ENCODE measurements at places on chromosomes 3 and 15. TPM values are rescaled to one million over a fixed set of nuclear protein-coding genes. Genes with fewer than 3 reads are reported as not detected.

Gene SKIL
- 32.4 TPM for total RNA-seq

Gene GPR176
- total RNA-seq: 6.3 TPM

Gene COL6A5
- total RNA-seq: not detected

Gene SYNPR
- total RNA-seq: not detected

Gene ASB14
- not detected for total RNA-seq

Gene PSMA4
- 86.6 TPM for total RNA-seq

Gene SLC28A1
- 0.52 TPM for total RNA-seq

Gene ZSCAN29
- total RNA-seq: 28.7 TPM

Gene TTC21A
- total RNA-seq: 1.0 TPM

Gene SERINC4
- under 0.01 TPM for total RNA-seq

Gene SCN5A
- total RNA-seq: 1.6 TPM

Gene NMB
- total RNA-seq: 0.52 TPM

Gene TEX55
- total RNA-seq: not detected

Gene REC114
- not detected for total RNA-seq

Gene LINGO1
- total RNA-seq: 3.7 TPM

Gene C2CD4A
- total RNA-seq: not detected

Gene CFAP161
- 5.7 TPM for total RNA-seq

Gene UBE2E2
- 115 TPM for total RNA-seq

Gene OR4F6
- not detected for total RNA-seq

Gene GOLGA6L2
- total RNA-seq: not detected

Gene EID1
- total RNA-seq: 91.3 TPM

Gene PLA2G4D
- not detected for total RNA-seq

Gene FAIM
- total RNA-seq: 12.5 TPM

Gene AADACL2
- total RNA-seq: not detected

Gene FGF12
- 2.1 TPM for total RNA-seq

Gene ALDH1A3
- total RNA-seq: 15.7 TPM

Gene ALPK3
- total RNA-seq: 33.4 TPM

Gene EPHA6
- total RNA-seq: 0.52 TPM

Gene ITIH4
- 4.2 TPM for total RNA-seq

Gene CTXN2
- total RNA-seq: not detected

Gene AP3B2
- not detected for total RNA-seq

Gene MTHFS
- total RNA-seq: 8.4 TPM

Gene CERS3
- total RNA-seq: 0.52 TPM

Gene CLDN16
- under 0.01 TPM for total RNA-seq

Gene ANO10
- total RNA-seq: 25.1 TPM

Gene LRRN1
- 19.8 TPM for total RNA-seq

Gene GOLGA6A
- 1.0 TPM for total RNA-seq

Gene SOX2
- total RNA-seq: under 0.01 TPM

Gene HCLS1
- total RNA-seq: 9.4 TPM

Gene CPOX
- 13.6 TPM for total RNA-seq

Gene CYP1A1
- not detected for total RNA-seq

Gene SPTBN5
- 1.0 TPM for total RNA-seq

Gene MUC13
- total RNA-seq: not detected

Gene NCKIPSD
- 3.1 TPM for total RNA-seq

Gene TRAIP
- total RNA-seq: 2.6 TPM
